ENCODE measurements at places on chromosomes 12 and 14.

GRCh38 chr14:57692671-57693070, 173.2 kb downstream of the SLC35F4 start:
- DNase-seq, result no peak

DNA sequence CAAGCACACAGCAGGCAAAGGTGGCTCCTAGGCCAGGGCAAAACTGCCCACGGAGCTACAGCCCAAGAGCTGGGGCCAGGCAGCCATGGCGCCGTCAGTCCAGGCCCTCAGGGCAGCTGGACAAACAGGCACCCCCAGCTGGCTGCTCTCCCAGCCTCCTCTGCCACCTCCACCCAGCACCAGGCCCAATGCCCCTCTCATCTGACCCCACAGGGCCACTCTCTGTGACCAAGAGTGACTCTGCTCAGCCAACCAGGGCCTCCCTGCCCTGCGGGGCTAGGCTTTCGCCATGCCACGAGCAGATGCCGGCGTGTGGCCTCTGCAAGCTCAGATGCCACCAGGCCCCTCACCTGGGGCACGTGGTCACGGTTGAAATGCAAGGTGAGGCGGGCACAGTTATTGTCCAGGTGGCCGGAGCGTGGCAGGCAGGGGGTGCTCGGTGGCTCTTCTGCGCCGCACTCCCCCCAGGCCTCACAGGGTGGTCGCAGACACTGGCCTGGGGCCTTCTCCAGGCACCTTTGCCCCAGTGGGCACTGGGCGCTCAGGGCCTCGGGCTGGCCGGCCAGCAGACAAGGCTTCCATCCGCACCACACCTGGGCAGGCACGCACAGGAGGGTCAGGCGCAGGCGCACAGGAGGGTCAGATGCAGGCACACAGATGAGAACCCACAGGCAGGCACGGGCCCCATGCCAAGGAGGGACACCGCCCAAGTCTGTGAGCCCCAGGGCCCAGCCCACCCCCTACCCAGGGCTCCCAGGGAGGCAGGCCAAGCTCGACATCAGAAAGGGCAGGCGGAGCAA, 23.0 kb downstream of the JAG2 start:
- DNase-seq, result peak; percentile 6

DNA sequence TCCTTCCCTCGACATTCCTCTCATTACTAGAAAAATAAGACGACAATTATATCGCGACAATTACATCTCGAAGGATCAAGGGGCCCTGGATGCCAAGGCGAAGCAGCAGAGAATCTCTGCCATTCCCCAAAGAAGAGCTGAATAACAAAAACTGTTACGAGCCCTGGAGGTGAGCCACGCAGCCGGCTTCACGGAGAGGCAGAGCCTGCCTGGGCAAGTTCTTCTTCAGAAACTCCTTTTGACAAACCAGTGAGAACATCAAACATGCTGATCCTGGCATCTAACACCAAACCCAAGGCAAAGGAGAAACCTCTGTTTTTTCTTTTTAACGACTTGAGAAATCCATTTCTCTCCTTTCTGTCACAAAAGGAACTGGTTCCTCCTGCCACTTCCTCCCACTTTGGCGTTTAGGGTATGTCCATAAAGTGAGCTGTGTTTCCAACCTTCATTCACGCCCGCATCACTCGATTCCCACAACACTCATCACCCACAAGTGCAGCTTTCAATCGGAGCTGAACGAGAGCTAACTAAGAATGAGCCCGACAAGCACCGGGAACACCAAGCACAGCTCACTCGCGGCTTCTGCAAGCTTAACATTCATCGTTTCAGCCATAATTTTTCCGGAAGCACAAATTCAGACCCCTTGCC, 21.5 kb downstream of the CCDC88C start:
- DNase-seq, result no peak

DNA sequence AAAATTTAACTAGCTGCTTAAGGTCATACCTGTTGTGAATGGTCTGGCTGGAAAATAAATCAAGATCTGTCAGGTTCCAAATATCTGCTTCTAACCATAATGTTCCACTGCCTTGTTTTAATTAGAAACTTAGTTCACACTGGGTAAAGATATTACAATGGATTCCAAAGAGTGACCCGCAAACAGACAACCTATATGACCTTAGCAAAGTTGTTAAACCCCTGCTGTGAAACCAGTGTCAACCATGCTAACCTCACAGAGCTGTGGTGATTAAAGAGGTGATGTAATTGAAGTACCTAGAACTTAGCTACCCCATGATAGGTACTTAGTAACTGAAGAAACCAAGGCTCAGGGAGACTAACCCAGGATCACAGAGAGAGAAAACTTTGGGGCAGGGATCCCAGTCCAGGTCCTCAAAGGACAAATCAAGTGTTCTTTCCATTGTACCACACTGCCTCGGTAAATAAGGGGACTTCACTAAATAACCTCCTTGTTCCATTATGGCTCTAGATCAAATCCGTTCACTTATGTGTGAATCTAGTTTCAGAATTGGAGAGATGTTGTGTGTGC, 2.2 kb downstream of the GUCY2C start:
- no peak for DNase-seq
